Brain (organoid and tissue), 16 donors: ENCODE measurements at places on chromosomes 2 and 18.

- DNase-seq, result no peak
These were observed 1081.7 kb upstream of the FANCL start for GRCh38 chr2:59322870-59323269.

GRCh38 chr2:233817361-233817911, 36.9 kb downstream of the HJURP start:
- DNase-seq, result no peak

GRCh38 chr2:180196419-180196977, 189.4 kb upstream of the CWC22 start:
- no peak for DNase-seq

GRCh38 chr2:119672161-119672862, 6.7 kb upstream of the TMEM177 start:
- DNase-seq, result no peak

GRCh38 chr2:226329180-226329579, 470.4 kb downstream of the IRS1 start:
- no peak for DNase-seq

- DNase-seq, result no peak
These were observed 81.5 kb downstream of the XDH start for GRCh38 chr2:31333046-31333445.

DNA sequence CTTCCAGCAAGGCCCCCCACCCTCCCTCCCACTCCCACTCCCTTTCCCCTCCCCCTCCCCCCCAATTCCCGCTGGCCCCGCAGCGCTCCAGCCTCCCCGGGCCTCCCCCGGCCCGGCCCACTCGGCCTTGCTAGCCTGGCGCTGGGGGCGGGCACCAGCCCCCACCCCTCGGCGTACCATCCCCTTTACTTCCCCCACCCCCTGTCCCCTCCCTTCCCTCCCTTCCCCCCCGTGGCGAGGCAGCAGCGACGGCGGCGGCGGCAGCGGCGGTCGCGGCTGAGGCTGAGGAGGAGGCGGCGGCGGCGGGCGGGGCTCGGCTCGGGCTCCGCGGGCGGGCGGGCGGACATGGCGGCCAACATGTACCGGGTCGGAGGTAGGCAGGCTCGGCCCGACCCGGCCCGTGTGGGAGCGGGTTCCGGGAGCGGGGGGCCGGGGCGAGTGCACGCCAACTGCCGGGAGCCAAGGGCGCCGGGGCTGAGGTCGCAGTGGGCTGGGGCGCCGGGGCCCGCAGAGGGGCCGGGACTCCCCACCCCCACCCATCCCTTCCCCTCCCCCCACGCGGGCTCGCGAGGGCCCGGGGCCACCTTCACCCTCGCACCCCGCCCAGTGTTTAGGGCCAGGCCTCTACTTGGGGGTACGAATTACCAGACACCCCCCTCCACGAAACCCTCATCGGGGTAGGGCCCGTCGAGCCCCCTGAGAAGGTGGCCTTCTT, at the start of gene MTA3:
MTA3 (plus strand) TSS at position 232 of the 715 bp plus-strand sequence; CDS start at position 346, 114 bp downstream.
- peak; percentile 53 for DNase-seq

DNA sequence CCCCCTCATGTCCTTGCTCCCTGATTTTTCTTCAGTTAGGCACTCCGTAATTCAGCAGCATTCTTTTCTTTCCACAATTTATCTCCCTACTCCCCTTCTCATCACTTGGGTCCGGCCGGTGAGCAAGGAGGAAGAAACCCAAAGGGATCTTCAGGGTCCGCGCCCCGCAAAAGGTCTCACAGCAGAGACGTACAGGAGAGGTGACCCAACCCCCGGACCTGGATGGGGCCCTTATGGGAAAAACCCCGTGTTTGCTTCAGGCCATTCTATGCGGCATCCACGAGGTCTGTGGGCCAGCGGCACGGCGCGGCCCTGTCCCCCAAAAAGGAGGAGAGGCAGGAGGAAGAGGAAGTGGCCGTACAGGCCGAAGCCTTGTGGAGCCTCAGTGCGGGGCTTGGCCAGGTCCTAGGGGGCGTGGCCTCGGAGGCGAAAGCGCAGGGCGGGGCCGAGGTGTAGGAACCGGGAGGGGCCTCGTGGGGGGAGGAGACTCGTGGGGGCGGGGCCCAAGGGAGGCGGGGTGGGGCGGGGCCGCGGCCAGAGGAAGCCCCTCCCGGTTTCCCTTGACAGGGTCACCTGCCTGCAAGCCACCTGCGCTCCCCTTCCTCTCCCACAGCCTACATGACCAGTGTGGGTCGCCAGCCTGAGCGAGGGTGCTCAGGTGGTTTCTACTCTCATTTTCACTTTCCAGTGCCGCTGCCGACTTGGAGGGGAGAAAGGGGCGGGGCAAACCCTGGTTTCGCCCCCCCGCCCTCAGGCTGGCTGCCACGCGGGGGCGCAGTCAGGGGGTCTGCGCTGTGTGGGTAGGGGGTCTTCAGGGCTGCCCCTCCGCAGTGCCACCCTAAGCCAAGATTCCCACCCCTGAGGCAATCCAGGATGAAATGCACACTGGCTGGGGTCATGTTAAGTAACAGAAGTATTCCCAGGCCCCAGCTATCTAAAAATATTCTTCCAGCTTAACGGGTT, 156.4 kb upstream of the XPO1 start:
- DNase-seq, result peak; percentile 92

DNA sequence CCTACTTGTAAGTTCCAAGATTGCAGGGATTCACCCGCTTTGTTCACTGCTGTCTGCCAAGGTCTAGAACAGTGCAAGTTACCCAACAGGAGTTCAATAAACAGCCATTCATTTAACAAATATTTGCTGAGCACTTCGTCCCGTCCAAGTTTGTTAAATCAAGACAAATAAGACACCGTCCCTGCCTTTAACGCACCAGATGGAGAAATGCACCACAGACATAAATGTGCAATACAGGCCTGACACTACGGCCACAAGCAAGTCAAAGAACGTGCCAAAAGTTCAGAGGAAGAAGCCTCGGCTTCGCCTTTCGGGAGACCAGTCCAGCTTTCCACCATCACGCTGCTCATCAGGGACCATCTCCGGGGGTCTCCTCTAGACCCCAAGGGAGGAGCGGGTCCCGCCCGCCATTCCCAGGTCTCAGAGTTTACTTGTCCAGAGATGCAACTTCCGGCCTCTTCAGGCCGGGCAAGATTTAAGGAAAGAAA, 429 bp downstream of the C2orf76 start:
- no peak for DNase-seq

- no peak for DNase-seq
These were observed 54.6 kb upstream of the MAP4K3 start for GRCh38 chr2:39491653-39492052.

GRCh38 chr2:176139661-176140512, 10.4 kb downstream of the HOXD8 start:
- peak; percentile 62 for DNase-seq

DNA sequence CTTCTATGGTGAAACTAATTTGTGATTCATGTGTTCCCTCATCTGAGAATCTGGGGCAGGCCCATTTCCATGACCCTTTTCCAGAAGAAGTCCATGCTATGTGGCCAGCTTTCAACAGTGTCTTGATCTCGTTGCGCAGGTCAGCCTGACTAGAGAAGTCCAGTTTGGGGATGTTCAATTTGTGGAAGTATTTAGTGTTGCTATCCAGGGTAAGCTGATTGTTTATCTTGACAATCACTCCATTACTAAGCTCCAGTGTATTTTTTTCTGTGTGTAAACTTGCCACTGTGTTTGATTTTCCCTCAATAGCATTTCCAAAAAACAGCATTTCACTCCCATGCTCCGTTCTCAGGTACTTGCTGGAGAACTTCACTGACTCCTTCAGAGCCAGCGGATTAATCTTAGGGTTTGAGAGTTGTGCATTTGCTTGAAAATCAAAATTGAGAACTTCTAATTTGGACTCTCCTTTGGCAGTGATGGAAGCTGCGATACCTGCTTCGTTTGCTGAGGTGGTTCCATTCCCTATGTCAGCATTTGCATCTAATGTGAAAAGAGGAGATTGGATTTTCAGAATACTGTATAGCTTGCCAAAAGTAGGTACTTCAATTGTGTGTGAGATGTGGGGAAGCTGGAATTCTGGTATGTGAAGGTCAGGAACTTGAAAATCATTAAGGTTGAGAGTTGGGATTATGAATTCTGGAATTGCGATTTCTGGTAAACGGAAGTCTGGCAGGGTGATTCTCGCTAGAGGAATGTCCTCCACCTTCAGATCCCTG, 35.7 kb downstream of the APOB start:
- DNase-seq, result no peak

DNA sequence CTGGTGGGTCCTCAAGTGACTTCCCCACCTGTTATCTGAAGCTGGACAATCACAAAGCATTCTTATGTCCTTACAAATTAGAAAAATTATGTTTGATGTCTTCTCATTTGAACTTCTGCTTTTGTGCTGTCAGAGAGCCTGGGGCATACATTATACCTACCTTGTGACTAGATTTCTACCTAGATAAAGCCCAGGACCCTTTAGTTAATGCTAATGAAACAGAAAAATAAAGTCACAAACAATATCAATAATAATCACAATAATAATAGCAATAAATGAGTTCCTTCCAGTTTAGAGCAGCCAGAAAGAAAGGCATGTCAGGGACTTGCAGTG, 456.4 kb downstream of the SETBP1 start:
- DNase-seq, result no peak

DNA sequence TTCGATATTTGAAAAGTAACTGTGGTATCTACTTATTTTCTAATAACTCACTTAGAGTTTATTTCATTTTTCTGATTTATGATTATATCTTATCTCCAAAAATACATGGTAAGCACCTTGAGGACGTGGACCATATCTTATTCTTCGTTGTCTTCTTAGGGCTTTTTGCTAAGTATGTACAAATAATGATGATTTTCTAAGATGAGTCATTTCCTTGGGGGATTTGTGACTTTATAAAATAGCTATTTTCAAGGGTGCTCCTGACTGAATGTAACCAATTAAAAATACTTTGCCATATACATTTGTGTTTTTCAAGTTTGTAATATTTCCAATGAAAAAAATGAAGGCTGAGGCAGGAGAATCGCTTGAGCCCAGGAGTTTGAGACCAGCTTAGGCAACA, 56.3 kb downstream of the GREB1L start:
- DNase-seq, result no peak

DNA sequence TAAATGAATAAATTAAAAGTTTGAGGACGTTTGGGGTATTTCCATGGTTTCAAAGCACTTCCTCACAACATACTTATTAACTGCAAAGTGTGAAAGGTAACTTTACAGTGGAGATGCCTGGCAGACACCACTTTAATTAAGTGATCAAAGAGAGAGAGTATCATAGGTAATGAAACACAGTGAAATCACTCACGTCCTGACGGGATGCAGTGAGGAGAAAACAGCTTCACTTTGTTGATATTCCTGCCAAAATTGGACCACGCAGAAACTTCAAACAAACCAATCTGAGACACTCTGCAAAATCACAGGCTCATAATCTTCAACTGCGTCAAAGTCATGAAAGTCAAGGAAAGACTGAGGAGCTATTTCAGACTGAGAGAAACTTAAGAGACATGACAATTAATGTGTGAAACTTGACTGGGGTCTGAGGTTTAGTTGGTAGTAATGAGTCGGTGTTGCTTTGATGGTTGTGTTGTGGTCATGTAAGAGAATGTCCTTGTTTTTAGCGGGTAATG, 66.0 kb upstream of the ITGB6 start:
- no peak for DNase-seq

DNA sequence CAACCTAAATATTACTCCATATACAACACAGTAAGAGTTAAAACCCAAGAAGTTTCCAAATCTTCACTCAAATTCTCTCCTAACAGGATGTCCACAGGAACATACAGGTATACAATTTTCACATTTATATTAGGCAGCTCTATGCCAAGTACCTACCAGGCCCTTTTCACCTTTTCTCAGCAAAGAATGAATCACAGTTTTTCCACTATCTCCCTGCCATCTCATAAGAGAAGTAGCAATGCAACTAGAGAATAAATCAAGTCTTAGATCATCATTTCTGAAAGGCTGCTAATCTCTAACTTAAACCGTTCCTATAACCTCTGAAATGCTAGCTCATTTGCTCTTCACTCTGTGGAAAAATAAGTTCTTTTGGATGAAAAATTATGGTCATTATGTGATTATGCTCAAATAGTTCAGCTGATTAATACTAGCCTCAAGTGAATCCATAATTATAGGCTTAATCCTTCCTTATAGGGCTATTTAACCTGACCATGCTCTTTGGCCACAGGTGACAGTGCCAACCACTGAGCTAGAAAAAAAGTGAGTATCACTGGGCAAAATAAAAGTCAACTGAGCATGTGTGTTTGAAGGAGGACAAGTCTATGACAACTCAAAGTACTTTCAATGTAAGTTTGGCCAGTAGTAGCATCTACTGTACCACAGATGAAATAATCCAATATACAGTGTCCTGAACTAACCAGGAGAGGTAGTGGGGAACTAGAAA, 79.7 kb downstream of the COBLL1 start:
- DNase-seq, result no peak

GRCh38 chr2:120448961-120449810, 103.2 kb downstream of the INHBB start:
- no peak for DNase-seq

DNA sequence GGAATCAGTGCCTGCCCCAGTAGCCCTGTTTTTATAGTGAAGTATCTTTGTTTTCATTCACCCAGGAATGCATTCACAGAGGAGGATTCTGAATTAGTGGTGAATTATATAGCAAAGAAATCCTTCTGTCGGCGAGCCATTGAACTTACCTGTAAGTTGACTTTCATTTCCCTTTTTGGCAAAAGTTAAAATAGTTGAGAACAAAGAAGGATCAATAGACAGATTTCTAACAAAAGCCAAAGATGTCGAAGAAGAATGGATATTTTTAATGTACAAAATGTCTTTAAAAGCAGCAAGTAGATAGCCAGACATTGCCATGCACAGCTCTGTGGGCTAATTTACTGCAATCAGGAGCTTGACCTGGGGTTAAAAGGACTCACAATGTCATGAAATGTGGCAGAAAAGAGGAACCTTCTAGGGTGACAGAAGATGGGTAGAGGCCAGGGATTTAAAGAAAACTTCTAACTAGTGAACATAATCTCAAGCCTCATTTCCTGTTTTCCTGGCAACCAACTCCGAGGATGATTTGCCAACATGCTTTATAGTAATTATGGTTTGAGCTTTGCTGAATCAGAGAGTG, 53.8 kb upstream of the TMEM87B start:
- DNase-seq, result no peak

- no peak for DNase-seq
These were observed 166.4 kb upstream of the MGAT5 start for GRCh38 chr2:134087371-134087921.

DNA sequence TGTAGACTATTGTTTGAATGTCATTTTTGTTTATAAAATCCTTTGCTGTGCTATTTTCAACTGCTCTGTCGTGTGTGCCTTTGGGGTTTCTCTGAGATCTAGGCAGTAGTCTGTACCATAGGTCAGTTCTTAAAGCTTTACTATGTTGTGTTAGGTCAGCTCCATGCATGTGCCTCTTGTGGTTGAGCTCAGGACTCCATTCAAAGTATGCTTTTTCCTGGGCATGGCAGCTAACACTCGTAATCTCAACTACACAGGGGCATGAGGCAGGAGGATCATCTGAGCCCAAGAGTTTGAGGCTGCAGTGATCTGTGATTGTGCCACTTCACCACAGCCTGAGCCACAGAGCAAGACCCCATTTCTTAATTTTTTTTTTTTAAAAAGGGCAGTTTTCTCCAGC, 174.4 kb upstream of the SPHKAP start:
- DNase-seq, result no peak
